ENCODE measurements at places on chromosomes 2 and 18.

DNA sequence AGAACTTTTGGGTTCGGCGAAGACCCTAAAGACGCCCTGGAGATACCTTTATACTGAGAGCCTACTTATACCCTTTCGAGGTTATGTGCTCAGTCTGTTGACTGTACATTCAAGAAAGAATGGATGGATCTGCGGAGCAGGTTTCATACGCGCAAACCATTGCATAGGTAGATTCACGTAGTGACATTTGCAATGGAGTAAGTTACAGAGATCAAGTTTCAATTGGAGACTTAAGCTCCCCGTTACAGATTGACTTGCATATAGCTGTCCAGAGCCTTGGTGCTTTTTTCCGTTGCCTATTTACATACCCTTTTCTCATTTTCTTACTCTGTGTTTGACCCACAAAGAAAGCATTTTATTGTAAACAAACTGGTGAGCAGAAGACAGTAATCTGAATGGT is 923 bp downstream of the PSMD1 start:
- no peaks in the 10 kb centered on the region for H3K27me3 ChIP-seq
- no peak for DNase-seq

DNA sequence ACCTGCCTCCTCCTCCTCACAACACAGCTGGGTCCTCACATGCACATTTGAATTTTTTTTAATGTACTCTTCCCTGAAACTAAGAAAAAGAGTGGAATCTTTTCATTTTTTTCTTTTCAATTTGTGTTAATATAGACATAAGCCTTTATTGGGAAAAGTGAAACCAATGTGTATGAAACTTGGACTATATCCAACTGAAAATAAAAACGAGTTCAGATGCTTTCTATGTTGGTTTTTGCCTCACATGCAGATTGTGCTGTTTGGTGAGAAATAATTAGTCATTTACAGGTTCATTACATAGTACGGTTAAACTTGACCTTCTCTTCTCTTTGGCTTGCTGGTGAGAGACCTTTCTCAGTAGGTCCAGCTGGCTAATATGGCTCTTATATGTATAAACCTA is 515.2 kb upstream of the FANCL start:
- H3K36me3 ChIP-seq, result no peaks in the 10 kb centered on the region
- H3K27ac ChIP-seq, result no peak overlapping the region
- H3K4me3 ChIP-seq, result no peak overlapping the region
- H3K27me3 ChIP-seq, result no peaks in the 10 kb centered on the region

DNA sequence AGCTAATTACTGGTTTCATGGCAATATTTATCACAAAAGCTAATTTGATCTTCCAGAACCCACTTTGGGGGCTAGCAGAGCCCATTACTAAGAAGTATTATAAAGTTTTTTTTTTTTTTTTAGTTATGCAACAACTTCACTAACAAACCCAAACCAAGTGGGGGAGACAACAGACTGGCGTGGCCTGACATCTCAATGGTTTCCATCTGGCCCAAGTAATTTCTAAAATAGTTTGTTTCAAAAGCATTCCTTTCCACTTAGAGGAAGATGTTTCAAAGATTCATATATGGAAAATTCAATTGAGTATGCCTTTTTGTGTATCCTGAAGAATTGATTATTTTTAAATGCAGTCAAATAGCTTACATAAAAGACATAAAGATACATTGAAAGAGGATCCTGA is 367.1 kb downstream of the HRH4 start:
- H3K4me3 ChIP-seq, result no peak overlapping the region
- H3K36me3 ChIP-seq, result no peaks in the 10 kb centered on the region
- peaks cover 7% of the 10 kb centered on the region for H3K4me1 ChIP-seq
- H3K27me3 ChIP-seq, result no peaks in the 10 kb centered on the region
- no peak overlapping the region for H3K27ac ChIP-seq

GRCh38 chr2:196384729-196385128 is 213.4 kb upstream of the STK17B start:
- no peak for DNase-seq
- H3K4me3 ChIP-seq, result no peak overlapping the region
- no peaks in the 10 kb centered on the region for H3K4me1 ChIP-seq
- no peak overlapping the region for H3K27ac ChIP-seq
- no peaks in the 10 kb centered on the region for H3K36me3 ChIP-seq

DNA sequence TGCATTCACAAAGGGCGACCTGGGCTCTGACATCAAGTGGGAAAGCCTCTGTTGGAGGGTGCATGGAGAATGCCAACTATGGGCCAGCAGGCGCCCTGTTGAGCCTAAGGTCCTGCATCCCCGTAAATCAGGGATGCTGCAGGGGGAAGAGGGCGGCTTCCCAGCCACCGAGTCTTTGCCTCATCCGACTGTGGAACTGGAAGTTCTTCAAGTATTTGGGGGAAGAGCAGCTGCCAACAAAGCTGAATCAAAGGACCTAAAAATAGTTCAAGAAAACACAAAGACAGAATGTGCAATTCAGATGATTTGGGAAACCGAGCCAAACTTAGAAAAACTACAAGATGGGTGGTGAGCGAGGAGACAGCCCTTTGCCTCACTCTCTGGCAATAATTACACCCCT is 281.1 kb upstream of the MGAT5 start:
- no peaks in the 10 kb centered on the region for H3K36me3 ChIP-seq
- H3K27ac ChIP-seq, result no peak overlapping the region
- no peak overlapping the region for H3K4me3 ChIP-seq
- no peak for DNase-seq
- H3K27me3 ChIP-seq, result no peaks in the 10 kb centered on the region
- no peaks in the 10 kb centered on the region for H3K4me1 ChIP-seq

DNA sequence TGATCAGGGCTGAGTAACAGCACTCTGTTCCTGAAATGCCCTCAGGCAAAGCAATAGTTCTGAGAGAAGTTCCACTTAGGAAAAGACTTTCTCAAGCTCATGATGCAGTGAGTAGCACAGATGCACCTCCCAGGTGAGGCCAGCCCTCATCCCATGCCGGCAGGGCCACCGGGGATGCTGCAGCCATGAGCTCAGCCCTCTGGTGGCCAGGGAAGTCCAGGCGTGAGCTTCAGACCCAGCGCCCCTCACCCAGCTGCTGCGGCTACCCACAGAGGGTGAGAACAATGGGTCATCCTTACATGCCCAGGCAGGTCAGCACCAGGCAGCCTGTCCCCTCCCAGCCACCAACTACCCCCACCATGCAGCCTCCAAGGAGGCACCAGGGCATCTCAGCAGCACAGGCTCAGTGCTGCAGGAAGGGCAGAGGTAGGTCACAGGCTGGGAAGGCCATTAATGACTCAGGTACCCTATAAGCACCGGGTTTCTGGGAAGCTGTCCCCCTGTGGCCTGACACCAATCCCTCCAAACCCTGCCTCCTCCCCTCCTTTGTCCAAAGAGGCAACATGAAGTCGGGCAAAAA is 50.6 kb downstream of the TTC32 start:
- DNase-seq, result no peak
- no peak overlapping the region for H3K27ac ChIP-seq
- H3K36me3 ChIP-seq, result no peaks in the 10 kb centered on the region
- no peak overlapping the region for H3K4me3 ChIP-seq

All from Caco-2 (cell line).